Right atrium auricular region (tissue), 2 donors: ENCODE measurements at places on chromosomes 2 and 18. TPM values are rescaled to one million over a fixed set of nuclear protein-coding genes. Genes with fewer than 3 reads are reported as not detected.

DNA sequence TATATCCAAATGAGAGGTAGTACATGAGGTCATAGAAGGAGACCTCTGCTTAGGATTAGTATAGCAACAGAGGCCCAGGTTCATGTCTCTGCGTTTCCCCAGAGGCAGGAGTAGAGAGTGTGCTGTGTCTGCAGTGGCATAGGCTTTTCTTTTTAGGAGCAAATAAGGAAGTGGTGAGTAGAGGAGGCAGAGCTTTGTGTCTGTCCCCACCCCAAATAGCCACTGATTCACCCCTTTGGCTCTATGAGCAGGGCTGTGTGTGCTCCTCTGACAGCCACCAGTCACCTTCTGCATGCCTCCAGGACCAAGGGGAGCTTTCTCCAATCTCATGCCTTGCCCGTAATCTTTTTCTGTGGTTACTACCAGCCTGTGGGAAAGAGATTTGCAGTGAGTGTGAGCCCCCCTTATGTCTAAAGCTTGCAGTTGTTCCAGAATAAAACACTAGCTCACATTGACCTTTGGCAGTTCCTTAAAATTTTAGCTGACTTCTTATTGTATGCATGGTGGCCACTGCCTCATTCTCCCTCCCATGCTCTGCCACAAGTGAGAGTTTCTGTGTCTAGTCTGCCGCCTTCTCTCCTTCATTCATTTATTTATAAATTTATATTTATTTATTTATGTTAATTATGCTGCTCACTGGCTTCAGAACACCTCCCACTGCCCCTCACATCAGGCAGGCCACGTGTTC is 23.5 kb upstream of the ELAC1 start:
- H3K27me3 ChIP-seq, result no peaks in the 10 kb centered on the region
- H3K4me1 ChIP-seq, result no peaks in the 10 kb centered on the region
- DNase-seq, result no peak
- H3K4me3 ChIP-seq, result no peak overlapping the region
- peaks cover 16% of the 10 kb centered on the region for H3K36me3 ChIP-seq

GRCh38 chr2:238325694-238326093 is 5.4 kb downstream of the TRAF3IP1 start:
- peaks cover 18% of the 10 kb centered on the region for H3K36me3 ChIP-seq
- H3K4me1 ChIP-seq, result peaks cover 13% of the 10 kb centered on the region
- DNase-seq, result no peak

DNA sequence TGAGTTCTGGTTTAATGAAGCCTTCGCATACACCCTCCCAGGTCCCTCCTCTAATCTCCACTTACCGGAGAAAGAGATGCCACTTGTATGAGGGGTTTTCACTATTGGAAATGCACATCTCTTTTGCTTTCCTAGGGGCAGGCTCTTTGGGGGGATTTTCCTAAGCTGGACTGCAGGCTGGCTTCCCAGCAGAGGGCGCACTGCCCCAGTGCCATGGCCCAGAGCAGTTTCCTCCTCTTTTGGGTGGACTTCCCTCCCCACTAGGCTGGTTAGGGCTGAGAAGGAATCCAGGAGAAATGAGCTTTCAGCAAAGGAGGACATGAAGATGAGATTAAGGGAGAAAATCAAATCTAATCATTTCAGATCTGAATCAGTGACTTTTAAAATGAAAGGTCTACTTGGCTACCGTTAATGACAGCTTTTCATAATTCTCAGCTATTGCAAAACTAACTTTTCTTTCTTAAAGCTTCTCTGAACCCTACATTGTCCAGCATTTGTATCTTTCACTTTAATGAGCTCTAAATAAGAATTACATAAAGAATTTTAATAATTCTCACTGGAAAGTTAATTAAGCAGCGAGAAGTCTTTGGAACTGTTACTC is 784.1 kb upstream of the FANCL start:
- no peak overlapping the region for H3K27ac ChIP-seq
- no peaks in the 10 kb centered on the region for H3K27me3 ChIP-seq
- no peak overlapping the region for H3K4me3 ChIP-seq
- no peaks in the 10 kb centered on the region for H3K36me3 ChIP-seq
- DNase-seq, result no peak

DNA sequence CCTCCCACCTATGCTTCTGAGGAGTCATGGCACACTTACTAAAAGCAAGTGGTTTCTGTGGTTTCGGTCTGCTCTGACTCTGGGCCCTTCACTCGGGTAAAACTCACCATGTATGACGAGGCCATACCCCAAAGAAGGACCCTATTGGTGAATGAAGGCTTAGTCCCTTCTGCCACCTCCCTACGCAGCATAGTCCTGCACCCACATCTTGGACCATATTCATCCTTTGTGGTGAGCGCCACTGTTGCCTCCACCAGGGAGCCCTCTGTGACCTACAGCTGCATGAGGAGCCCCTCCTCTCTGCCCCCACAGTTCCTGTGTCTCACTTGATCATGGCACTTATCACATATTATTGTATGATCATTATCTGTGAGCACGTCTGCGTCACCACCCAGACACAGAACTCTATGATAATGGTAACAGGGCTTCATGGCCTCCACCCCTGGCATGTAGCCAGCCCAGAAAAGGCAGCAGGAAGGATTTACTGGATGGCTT is 113.3 kb downstream of the TFCP2L1 start:
- H3K36me3 ChIP-seq, result no peaks in the 10 kb centered on the region
- H3K27ac ChIP-seq, result no peak overlapping the region
- no peaks in the 10 kb centered on the region for H3K4me1 ChIP-seq
- no peak overlapping the region for H3K4me3 ChIP-seq
- no peaks in the 10 kb centered on the region for H3K27me3 ChIP-seq

GRCh38 chr2:234770031-234770506 is 181.7 kb upstream of the SH3BP4 start:
- H3K27me3 ChIP-seq, result no peaks in the 10 kb centered on the region
- no peaks in the 10 kb centered on the region for H3K4me1 ChIP-seq
- DNase-seq, result no peak
- H3K4me3 ChIP-seq, result no peak overlapping the region
- H3K36me3 ChIP-seq, result no peaks in the 10 kb centered on the region

DNA sequence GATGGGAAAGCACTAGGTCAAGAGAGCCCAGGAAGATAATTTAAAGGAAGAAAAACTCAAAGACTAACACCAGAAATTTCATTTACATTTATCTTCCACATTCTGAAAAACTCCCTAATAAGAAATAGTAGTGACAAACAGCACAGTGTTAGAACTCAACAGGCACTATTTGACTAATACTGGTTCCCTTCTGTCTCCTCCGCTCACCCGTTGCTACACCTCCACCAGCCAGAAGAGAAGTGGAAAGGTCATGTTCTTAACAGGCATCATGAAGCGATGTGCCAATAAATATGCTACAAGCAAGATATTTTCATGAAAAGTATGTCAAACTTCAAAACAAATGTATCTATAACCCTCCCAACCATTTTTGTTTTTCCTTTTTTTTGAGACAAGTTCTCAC is 5.7 kb downstream of the ROCK1 start:
- no peak for DNase-seq
- no peak overlapping the region for H3K27ac ChIP-seq
- no peaks in the 10 kb centered on the region for H3K36me3 ChIP-seq
- peaks cover 62% of the 10 kb centered on the region for H3K4me1 ChIP-seq
- H3K27me3 ChIP-seq, result no peaks in the 10 kb centered on the region
- H3K4me3 ChIP-seq, result no peak overlapping the region

DNA sequence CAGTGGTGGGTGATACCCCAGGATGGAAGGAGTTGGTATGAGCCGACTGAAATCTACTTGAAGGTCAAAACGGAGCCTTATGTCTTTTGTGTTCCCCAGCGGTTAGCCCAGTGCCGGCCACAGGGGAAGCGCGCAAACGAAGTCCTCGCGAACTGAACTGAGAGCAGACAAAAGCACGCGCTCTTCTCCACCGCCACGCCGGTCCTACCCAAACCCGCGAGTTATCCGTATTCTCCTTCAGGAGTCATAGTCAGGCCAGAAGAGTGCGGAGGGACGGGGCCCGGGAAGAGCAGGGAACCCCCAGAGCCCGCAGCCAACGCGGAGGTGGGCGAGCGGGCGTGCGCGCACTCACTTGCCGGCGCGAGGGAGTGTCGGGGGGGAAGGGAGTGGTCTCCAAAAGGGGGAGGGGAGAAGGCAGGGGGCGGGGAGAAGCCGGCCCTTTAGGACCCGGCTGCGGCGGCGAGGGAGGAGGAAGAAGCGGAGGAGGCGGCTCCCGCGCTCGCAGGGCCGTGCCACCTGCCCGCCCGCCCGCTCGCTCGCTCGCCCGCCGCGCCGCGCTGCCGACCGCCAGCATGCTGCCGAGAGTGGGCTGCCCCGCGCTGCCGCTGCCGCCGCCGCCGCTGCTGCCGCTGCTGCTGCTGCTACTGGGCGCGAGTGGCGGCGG is at the start of gene IGFBP2:
Gene IGFBP2 (plus strand): TSS at position 469 of the 664 bp plus-strand sequence. CDS start 104 bp downstream, at position 573.
- no peaks in the 10 kb centered on the region for H3K36me3 ChIP-seq
- no peak for DNase-seq
- H3K4me3 ChIP-seq, result peak within 1 kb of the TSS; percentile 69
- H3K27ac ChIP-seq, result peak within 1 kb of the TSS; percentile 47

- H3K36me3 ChIP-seq, result no peaks in the 10 kb centered on the region
- H3K27me3 ChIP-seq, result no peaks in the 10 kb centered on the region
- DNase-seq, result no peak
- no peak overlapping the region for H3K27ac ChIP-seq
These were observed 51.8 kb downstream of the WDR7 start for GRCh38 chr18:56702946-56703345.

The C2orf80 gene
- not detected for total RNA-seq

The RAX gene
- total RNA-seq, result not detected

The SP140 gene
- 0.55 TPM for total RNA-seq

The FIGN gene
- 9.8 TPM for total RNA-seq

The ARHGEF33 gene
- total RNA-seq, result 1.0 TPM

The GNLY gene
- not detected for total RNA-seq
